IMR-90 (cell line): ENCODE measurements at places on chromosomes 6 and 20.

GRCh38 chr6:147071776-147072175, 132.4 kb upstream of the STXBP5 start:
- no peak for DNase-seq

DNA sequence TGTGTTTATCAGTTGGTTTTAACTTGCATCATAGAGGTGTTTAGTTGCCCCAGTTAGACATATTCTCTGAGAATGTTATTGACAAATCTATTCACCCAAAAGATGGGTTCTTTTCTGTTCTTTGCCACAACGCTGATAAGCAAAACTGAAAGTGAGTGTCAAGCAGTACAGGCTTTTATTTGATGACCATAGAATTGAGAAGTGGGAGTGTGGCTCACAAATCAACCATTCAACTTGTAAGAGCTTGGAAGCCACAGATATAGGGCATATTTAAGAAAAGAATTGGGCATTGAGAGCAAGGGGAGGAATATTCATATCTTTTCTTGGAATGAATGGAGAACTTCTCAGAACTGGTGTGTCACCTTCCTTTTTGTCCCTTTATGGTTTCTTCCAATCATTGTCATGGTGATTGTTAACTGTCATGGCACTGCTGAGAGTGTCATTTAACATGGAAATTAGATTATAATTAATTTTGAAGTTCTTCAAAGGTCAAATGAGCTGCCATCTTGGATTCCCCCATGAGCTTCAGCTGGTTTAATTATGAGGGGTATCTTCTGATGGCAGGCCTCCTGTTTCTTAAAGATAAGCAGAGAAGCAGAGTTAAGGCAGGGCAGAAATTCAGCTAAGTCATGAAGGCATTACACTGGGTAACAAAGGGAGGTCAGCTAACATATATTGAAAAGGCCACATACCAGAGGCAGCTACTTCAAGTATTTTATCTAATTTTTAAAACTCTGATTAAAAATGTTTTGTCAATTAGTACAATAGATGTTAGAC, 254.0 kb upstream of the HTR1E start:
- DNase-seq, result no peak

DNA sequence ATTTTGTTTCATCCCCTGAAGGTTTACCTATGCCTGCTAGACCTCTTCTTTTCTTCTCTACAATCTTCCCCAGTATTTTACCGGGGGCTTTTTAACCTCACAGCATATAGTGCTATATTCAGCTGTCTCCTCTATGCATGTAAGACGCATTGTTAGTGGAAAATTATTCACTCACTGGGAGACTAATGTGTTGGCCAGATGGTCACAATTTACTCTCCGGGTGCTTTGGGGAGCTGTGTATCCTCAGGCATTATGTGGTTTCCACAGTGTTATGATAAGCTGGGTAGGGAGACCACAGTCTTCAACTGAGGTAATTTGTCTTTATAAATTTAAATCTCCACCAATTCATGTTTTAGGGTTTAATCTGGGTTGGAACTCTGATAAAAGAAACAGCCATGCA, 553.8 kb upstream of the PTCHD4 start:
- DNase-seq, result peak; percentile 15

DNA sequence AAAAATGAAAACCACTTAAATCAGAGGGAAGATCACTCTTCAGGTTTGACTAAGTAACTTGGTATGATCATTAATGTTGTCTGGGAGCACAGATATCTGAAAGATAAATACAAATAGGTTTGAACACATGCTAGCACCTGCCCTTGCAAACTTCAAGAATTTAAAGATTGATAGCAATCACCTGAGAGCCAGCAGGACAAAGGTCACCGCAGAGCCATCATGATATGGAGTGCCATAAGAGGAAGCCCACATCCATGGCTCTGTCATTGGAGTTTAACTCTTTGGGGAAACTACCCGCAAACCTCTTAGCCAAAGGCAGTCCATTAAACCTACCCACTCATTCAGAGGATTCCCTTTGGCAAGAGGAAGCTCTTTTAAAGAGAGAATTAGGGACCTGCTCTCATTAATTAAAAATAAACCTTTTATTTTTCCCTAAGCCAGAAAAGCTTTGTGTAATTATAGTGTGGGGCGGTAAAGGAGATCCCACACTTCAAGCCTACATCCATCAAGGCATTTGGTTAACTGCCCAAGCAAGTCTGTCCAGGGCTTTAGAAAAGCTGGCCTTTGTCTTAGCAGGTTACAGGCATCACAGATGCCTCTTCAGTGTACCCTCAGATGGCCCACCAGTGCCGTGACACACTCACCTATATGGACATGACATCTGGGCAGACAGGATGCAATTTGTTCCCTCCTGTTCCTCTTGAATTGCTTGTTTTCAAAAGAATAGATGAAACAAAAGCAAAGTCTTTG, 73.0 kb downstream of the SASH1 start:
- DNase-seq, result no peak

GRCh38 chr6:85685713-85686112, 43.0 kb upstream of the SYNCRIP start:
- DNase-seq, result no peak

DNA sequence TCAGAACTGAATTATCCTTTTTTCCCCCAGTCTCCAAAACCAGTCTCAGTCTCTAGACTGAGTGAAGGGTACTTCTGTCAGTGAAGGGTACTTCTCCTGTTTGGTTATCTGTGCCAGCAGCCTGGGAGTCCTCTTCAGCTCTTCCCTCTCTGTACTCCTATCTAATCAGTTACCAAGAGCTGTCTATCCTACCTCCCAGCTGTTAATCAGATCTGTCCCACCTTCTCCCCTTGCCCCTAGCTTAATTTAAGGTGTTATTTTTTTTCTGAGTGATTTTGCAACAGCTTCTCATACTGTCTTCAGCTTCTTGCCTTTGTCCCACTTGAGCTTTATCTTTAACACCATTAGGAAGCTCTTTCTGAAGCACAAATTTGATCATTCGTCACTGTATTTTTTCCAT, 491.9 kb upstream of the SOX4 start:
- no peak for DNase-seq

DNA sequence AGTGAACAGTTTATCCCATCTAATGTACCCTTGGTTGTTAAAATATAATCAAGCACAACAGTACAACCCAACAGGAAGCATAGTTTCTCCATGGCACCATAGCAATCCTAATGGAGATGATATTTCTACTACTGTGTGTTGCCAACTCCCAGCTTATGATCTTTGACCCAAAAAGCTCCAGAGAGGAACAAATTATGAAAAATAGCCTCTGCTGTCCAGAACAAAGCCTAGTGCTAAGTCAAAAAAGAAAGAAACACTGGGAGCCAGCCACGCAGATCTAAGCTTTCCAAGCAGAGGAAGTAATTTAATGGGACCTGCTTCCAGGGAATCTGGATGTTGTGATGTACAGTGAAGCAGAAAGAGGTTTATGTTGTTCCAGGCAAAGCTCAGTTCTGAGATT, 52.2 kb upstream of the TASP1 start:
- no peak for DNase-seq

GRCh38 chr6:139996253-139996834, 621.9 kb upstream of the CITED2 start:
- no peak for DNase-seq

GRCh38 chr20:42613076-42613475, 576.6 kb downstream of the PTPRT start:
- no peak for DNase-seq

- peak; percentile 69 for DNase-seq
Measured at GRCh38 chr6:147802459-147802858, 294.0 kb downstream of the SAMD5 start.

- DNase-seq, result no peak
Measured at GRCh38 chr6:158413814-158414565, 101.7 kb downstream of the TULP4 start.

DNA sequence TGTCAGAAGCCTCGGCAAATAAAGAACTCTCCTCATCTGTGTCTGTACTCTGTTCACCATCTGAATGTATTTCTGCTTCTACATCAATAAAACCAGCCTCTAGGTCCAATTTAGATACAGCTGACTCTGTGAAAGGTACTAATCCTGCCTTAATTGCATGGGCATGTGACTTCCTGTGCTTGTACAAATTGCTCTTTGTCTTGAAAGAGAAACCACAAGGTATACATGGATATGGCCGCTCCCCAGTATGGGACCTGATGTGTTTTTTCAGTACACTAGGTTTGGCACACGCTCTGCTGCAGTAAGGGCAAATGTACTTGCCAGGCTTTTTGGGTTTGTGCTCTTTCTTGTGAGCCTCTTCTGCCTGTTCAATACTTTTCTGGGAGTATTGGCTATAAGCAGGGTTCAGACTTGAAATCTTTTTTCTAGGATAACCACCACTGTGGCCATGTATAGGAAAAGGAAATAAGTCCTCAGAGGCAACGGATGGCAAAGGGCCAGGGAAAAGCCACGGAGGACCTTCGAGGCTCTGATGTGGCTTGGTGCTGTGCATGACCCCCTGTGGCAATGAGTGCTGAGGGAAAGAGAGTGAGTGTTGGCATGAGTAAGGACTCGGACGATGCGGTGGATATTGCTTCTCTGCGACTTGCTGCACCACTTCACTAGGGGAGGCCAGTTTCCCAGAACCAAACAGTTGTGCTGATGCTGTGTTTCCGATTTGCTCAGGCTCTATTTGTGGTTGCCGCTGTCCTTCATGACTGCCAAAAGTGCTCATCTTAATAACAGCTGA, 170.9 kb downstream of the HIVEP2 start:
- no peak for DNase-seq

GRCh38 chr6:41074692-41075436, 2.1 kb downstream of the NFYA start:
- peak; percentile 20 for DNase-seq

GRCh38 chr6:43953794-43954310, 173.4 kb downstream of the MRPL14 start:
- DNase-seq, result no peak

DNA sequence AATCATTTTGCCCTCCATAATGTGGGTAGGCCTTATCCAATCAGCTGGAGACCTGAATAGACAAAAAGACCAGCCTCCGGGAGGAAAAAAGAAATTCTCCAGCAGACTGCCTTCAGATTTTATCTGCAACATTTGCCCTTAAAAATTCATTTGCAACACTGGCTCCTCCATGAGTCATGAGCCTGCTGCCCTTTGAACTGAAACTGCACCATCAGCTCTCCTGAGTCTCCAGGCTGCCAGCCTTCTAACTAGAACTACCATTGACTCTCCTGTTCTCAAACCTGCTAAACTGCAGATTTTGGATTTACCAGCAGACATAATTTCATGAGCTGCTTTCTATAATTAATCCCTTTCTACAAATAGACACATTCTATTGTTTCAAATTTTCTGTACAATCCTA, 223.9 kb upstream of the THEMIS start:
- DNase-seq, result peak; percentile 39

- peak; percentile 24 for DNase-seq
Measured at GRCh38 chr6:27205375-27206278, 41.9 kb upstream of the PRSS16 start.

GRCh38 chr6:41934278-41935192, 7.1 kb downstream of the CCND3 start:
- no peak for DNase-seq

DNA sequence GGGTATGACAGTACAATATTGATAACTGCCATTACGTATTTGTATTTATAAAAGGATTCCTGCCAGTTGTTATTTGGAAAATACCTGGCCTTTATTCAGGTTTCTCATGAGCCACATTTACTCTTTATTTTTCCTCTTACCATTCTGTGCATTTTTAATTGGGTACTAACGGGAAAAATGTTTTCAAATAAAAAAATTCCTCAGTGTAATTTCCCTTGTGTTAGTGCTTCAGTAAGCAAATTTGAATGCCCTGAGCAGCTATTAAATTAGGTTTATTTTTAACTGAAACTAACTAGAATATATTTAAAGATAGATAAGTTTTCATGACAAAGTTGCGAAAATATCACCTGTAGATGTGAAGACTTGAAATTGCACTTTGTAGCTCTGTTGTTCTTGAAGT, 146.0 kb downstream of the PTCHD4 start:
- no peak for DNase-seq

DNA sequence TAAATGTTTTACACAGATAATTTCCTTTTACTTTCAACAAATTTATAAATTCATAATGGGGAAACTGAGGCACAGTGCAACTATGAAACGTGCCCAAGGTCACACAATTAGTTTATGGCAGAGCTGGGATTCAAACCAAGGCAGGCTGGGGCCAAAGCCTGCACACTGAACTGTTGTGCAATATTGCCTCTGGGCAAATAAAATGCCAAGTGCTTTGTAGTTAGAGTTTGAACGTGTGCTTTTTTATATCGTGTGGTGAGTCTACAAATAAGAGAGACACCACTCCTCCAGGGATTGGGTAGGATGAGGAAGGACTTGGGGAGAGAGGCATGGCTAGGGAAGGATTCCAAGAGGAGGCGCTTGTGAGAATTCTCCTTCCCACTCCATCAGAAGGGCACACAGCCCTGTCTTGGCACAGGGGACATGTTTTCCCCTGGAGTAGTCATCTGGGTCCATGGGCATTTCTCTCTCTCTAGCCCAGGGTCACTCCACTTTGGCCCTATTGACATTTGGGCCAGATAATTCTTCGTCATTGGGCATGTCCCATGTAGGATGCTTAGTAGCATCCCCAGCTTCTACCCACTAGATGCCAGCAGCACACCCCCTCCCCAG, 2.8 kb upstream of the CDH22 start:
- no peak for DNase-seq

DNA sequence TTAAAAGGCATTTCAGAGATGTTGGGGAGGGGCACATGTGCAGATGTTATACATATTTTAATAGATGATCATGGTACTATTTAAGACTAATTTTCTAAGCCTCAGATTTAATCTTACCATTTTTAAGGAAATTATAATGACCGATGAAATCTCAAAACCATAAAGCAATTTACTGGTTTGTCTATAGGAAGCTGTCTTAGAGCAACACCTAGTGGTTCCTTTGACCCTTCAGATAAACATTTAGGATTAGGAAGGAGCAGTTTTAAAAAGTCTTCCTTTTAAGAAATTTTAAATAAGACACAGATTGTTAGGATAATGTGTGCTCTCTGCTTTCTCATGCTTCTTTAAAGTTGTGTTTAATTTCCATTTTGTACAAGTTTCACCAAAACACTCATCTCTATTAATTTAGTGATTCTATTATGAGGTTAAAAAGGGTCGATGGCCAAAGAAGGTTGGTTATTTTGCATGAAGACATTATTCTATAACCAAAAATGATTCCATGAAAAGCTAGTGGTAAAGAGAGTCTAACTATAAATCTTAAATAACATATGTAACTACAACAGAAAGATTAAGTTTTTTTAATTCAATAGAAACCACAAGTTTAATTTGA, 376.4 kb downstream of the HACE1 start:
- DNase-seq, result no peak

GRCh38 chr20:63033794-63034709, 27.3 kb upstream of the BHLHE23 start:
- no peak for DNase-seq

DNA sequence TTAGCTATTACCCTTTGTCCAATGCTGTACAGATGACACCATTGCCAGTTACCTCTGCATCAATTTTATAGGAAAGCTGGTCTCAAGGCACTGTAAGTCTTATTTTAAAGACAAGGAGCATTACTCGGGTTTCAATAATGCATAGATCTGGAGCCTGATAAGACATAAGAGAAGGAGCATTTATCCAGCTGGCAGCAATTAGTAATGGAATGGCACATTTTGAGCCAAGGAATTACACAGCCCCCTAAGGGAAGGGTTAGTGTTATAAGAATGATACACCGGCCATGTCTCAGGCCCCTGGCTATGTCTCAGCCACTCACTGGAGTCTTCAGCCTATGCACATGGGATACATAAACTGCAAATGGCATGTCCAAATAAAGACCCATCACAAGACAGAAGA, 23.1 kb upstream of the TMEM242 start:
- no peak for DNase-seq

GRCh38 chr6:134523051-134523450, 205.1 kb upstream of the SGK1 start:
- no peak for DNase-seq
